ENCODE measurements at places on chromosomes 4 and X.

DNA sequence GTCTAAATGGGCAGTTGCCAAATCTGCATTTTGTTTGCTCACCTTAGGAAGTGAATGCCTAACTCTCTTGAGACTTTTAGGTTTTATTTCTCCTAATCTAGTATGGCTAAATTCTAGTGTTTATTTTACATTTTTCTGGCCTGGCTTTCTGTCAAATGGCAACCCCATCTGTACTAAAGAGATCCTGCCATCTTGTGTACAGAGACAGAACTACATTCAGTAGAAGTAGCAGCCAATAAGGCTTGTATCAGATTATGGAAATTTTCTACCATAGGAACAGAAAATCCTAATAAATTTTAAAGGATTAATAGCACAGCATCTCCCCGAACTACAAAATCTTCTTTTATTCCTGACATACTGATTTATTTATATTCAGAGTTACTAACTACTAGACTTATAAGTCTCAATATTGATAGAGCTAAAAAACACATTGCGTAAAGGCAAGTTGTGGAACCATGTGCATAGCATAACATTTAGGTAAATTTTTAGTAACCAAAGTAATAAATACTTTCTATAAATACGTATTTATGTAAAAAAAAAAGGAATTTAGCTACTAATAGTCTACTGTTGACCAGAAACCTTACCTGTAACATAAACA is 45.5 kb downstream of the TMEM144 start:
- DNase-seq, result no peak

DNA sequence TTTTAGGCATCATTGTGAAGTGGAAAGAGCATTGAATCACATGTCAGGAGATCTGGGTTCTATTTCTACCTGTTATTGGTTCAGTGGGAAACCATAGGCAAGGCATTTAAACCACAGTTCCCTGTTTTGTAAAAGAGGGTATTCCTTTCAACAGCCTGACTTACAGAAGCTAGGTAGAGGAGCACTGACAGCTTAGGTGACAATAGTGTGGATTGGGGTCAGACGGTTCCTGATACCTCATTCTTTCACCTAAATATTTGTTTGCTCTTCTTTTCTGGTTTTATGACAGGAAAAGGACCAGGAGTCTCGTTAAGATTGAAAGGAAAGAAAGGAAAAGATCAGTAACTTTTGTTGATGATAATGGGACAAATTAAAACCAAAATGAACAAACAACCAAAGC is 15.9 kb upstream of the PDLIM5 start:
- no peak for DNase-seq

DNA sequence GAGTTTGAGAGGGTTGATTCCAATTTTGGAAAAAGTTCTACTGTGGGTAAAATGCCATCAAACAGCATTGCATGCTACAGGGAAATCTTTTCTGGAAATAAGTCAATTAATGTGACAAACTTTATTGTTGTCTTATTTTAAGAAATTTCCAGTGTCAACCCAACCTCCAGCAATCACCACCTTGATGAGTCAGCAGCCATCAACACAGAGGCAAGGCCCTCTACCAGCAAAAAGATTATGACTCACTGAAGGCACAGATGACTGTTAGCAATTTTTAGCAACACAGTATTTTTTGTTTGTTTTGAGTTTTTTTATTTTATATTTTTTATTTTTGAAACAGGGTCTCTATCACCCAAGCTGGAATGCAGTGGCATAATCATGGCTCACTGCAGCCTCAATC is 165.4 kb upstream of the C1QTNF7 start:
- no peak for DNase-seq

DNA sequence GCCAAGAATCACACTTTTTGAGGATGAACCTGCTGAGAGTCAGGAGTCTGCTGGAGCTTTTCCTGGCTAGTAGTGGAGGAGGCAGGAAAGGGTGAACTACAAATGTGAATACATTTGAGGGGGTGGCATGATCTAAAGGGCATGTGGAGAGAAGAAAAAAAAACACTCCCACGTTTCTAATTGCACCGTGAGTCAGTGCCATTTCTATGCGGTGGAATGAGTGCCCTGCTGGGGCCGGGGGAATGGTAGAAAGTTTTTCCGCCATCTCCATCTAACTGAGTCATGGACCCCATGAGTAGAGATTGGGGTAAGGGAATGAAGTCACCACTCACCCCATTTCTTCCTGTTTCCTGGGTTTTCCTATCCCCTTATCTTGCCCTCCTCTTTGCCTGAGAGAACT is 19.8 kb downstream of the BEX3 start:
- DNase-seq, result no peak

- DNase-seq, result no peak
Observed at GRCh38 chr4:148497258-148497657, 55.0 kb upstream of the NR3C2 start.

GRCh38 chrX:18692541-18692940 is 14.9 kb upstream of the PPEF1 start:
- DNase-seq, result no peak

DNA sequence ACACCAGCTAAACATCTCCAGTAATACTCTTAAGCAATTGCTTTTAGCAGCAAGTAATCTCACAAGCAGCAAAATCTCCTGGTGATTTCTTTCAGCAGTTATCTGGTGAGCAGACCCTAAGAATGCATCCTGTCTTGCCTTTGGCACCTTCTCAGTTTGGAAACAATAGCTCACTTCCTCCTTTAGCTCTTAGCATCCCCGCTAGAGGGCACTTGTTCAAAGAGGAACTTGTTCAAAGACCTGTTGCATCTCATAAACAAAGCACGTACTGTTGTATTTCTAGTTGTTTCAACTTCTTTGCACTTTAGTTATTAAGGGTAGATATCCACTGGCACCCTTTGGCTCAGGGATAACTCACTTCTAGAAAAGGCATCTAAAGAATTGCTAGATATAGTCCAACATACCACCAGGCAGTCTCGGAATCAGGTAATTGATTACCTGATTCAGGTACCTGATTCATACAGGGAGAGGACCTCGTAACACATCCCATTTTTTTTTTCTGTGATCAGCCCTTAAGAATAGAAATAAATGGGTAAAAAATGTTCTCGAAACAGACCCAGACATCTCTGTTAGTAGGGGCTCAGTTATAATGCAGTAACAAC is 81.9 kb upstream of the QRFPR start:
- DNase-seq, result no peak

- DNase-seq, result no peak
Observed at GRCh38 chrX:104430072-104430741, 135.8 kb upstream of the IL1RAPL2 start.

DNA sequence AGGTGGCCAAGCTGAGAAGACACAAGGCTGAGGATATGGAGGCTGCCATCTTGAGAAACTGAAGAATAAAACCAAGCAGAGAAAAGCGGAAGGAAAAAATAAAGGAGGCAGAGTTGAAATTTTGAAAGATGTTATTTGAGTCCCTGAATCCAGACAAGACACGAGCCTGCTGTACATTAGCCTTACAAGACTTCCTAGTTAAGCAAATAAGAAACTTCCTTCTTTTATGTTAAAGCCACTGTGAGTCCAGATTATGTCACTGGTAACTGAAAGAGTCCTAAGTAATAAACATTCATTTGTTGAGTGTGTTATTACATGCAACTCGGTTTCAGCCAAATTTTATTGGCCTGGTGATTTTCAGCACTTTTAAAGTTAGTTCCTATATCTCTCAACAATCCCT is 30.4 kb downstream of the DRD5 start:
- no peak for DNase-seq

DNA sequence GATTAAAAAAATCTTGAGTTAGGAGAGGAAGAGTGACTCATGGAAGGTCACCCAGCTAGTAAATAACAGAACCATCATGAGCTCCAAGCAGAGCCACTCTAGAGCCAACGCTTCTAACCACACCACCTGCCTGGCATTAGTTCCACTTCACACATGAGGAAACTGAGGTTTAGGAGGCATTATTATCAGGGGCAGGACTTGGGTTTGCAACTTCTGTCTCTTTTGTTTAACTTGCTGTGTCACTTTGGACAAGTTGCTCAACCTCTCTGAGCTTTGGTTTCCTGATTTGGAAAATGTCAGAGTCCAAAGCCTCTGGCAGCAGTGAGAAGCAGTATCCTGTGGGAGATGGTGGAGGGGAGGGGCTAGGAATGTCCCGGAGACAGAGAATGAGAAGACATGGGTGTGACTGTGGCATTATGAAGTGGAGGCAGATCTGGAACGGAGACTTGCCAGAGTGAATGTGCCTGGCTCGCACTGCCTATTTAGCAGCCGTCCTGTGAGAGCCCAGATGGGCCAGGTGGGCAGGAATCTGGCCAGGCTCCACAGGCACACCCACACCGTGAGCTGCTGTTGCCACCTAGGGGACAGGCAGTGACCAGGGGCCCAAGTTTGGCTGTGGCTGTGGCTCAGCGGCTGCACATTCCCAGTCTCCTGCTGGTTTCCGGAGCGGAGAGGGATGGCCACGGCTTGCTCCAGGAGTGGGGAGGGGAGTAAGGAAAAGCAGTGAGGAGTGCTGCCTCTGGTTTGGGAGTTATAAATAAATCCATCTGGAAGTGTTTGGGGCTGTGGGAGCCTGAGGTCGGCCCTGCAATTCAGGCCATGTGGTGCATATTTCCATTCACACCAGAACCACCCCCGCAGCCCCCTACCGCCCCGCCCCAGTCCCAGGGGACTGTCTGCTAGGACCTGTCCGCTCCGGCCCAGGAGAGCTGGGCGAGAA is 93.4 kb downstream of the NHSL2 start:
- DNase-seq, result no peak

- DNase-seq, result no peak
Observed at GRCh38 chrX:12825801-12826200, 34.6 kb downstream of the PRPS2 start.

- no peak for DNase-seq
Observed at GRCh38 chr4:170888660-170889059, 798.9 kb upstream of the AADAT start.

- DNase-seq, result no peak
Observed at GRCh38 chrX:150546711-150547153, 21.7 kb upstream of the MTM1 start.

DNA sequence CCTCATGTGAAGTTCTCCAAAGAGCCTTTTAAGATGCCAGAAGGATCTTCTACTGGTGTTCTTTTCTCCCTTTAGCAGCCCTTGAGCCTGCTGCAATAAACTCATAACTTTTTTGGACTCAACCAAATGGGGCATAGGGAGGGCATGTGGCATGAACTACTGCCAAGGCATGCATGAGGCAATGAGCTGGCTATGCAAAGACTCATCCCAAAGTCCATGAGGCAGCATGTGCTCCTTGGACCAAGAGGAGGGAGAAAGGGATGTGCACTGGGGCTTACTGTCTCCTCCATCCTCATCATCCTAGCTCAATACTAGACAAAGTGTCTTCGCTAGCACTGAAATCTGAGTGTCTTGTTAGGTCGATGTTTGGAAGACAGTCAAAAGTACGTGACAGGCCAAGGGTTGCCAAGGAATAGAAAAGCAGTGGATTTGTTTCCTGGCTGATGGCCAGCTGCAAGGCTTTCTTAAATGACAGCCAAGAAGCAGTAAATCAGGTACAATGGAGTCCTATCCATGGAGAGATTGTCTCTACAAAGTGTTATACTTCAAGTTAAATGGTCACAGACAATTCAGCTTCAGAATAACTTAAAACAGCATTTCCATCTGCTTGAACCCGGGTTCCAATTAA is 44.5 kb upstream of the ATXN3L start:
- no peak for DNase-seq

DNA sequence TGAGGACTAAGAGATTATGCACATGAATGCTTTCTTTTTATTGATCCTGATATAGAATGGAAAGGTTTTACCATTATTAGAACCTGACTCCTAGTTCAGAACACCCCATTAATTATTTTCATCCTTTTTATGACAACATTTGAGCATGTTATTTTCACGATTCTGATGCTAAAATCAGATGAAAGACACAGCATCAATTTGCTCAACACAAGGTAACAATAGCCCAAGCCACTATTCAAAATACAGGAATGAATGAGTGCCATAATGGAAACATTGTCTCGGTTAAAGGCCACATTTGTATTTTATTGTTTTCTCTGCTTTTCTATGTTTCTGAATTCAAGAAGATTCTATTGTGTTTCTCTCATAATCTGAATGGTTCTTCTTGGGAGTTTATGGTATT is 126.3 kb upstream of the POF1B start:
- no peak for DNase-seq

DNA sequence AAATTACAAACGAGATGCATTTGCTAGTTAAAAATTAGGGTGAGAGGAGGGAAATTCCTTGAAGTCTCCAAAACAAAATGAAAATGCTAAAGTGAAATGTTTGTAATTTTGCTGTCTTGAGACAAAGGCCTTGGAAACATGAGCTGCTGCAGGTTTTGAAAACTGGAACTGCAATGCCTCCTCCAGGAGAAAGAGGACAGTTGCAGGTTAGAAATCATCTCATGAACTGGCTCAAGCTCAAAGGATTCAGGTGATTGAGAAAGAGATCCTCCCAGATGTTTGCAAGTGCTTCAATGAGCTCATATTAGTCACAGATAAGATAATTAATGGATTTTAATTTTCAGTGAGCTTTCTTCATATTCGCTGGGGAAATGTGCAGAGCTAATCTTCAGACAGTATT is 32.4 kb downstream of the SMPX start:
- no peak for DNase-seq

DNA sequence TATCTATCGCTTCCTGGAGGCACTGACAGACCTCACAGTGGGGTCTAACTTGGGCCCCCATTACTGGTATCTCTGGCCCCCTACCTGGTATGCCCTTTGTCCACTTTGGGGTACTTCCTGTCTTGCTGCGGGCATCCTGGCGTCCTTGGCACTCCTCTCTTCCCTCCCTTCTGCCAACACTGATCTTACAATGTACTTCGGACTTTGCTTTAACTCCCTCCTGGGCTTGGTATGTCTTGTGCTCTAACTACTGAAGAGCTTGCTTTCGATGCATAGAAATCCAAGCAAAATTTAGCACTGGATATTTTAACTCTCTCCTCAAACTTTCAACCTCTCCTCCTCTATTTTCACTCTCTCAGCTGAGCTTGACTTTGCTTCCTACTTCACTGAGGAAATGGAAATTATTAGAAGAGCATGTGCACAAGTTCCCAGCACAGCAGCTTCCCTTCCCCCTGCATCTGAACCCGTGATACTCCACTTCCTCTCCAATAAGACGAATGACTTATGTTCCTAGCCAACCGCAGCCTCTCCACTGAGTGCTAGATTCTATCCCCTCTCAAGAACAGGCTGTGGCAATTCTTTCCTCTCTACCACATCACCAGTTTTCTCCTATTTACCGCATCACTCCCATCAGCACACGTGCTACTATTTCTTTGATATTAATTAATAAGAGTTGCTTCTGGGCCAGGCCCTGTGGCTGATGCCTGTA is 52.9 kb downstream of the SUPT20HL2 start:
- no peak for DNase-seq

All from CD8-positive, alpha-beta T cell (primary cell).